ENCODE measurements at places on chromosomes 6 and 20. TPM values are rescaled to one million over a fixed set of nuclear protein-coding genes. Genes with fewer than 3 reads are reported as not detected.

DNA sequence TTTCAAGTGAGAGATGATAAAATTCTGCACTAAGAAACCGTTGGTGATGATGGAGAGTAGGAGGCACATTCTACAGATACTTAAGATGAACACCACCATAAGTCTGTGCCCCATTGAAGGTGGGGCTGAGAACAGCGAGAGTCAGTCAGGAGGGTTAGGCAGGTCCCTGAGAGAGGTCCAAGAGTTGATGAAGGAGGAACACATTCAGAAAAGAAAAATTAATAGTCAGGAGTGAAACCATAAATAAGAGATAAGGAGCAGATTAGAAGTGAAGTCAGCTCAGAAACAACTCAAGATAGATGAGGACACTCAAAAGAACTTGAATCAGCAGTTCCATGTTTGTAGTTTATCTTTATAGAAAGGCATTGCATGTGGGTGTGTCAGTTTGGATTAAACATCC, 727.2 kb upstream of the MARCKS start:
- no peak for DNase-seq
- H3K27me3 ChIP-seq: no peaks in the 10 kb centered on the region
- peaks cover 11% of the 10 kb centered on the region for H3K4me1 ChIP-seq
- H3K4me3 ChIP-seq: no peak overlapping the region
- H3K36me3 ChIP-seq: no peaks in the 10 kb centered on the region
- no peak overlapping the region for H3K27ac ChIP-seq

The BTN1A1 gene
- not detected for total RNA-seq

The GMPR gene
- 62.1 TPM for total RNA-seq

GRCh38 chr20:843912-844311, 10.4 kb downstream of the FAM110A start:
- DNase-seq: no peak
- no peaks in the 10 kb centered on the region for H3K36me3 ChIP-seq
- no peaks in the 10 kb centered on the region for H3K27me3 ChIP-seq
- H3K4me1 ChIP-seq: peaks cover 26% of the 10 kb centered on the region
- no peak overlapping the region for H3K4me3 ChIP-seq

The KCNQ5 gene
- total RNA-seq: 8.5 TPM

DNA sequence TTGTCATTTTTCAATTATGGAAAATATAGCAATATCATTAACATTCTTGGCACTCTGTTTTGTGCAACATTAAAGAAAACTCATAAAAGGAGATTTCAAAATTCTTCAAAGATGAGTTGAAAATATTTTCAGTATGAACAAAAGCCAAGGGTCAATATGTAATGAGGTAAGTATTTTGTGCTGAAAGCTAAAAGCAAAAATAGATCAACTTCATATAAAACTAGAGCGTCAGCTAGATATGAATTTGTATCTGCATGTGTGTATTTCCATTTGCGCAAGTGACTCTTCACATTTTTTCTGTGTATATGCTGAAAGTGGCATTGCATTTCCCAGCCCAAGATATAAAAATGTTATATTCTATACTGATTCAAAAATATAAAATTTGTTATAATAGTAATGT, 492.1 kb upstream of the EYS start:
- no peaks in the 10 kb centered on the region for H3K4me1 ChIP-seq
- DNase-seq: no peak

The DCBLD1 gene
- 6.4 TPM for total RNA-seq

DNA sequence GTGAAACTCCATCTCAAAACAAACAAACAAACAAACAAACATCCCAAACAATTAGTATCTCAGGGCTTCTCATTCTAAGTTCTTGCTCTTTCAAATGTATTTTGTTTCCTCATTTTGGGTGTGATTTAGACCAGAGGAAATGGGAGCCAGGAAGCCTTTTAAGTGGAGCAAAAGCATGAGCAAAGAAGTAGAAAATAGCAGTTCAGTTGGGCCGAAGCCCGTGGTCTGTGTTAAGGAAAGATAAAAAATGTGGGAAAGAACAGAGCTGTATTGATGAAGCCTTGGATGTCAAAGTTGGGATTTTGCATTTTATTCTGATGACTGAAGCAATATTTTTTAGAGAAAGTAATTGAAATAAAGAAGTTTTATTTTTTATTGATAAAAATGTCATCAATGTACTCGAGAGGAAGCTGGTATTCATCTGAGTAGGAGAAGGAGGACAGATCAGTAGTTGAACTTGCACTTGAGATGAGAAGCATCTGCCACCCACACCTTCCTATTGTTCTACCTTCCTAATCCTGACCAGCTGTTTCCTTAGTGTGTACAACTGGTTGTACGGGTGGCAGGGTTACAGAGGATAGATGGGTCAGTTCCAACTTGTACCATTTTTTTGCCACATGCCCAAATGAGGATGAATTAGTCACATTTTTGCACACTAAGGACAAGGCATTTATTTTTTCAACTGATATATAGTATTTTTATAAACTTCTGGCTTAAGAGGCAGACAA, 56.1 kb downstream of the KIAA0408 start:
- no peak overlapping the region for H3K4me3 ChIP-seq
- no peak for DNase-seq
- no peaks in the 10 kb centered on the region for H3K4me1 ChIP-seq
- no peak overlapping the region for H3K27ac ChIP-seq
- H3K36me3 ChIP-seq: no peaks in the 10 kb centered on the region
- no peaks in the 10 kb centered on the region for H3K27me3 ChIP-seq

DNA sequence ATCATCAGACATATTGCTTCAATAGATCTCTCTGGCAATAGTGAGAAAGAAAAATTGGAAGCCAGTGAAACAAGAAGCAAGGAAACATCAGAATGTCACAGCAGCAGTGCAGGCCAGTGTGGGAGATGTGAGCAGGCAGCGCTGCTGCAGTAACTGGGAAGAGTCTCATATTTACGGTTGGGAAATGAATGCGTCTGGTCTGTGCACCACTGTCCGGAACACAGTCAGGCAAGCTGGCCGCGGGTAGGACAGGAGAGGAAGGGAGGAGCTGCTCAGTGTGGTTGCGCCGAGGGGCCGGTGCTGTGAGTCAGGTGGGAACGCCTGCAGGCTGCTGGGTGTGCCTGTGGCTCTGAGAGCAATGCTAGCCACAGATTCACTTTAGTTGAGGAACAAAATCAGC, 6.4 kb upstream of the PSMG4 start:
- H3K4me3 ChIP-seq: no peak overlapping the region
- no peak for DNase-seq
- H3K27ac ChIP-seq: no peak overlapping the region
- H3K4me1 ChIP-seq: no peaks in the 10 kb centered on the region

DNA sequence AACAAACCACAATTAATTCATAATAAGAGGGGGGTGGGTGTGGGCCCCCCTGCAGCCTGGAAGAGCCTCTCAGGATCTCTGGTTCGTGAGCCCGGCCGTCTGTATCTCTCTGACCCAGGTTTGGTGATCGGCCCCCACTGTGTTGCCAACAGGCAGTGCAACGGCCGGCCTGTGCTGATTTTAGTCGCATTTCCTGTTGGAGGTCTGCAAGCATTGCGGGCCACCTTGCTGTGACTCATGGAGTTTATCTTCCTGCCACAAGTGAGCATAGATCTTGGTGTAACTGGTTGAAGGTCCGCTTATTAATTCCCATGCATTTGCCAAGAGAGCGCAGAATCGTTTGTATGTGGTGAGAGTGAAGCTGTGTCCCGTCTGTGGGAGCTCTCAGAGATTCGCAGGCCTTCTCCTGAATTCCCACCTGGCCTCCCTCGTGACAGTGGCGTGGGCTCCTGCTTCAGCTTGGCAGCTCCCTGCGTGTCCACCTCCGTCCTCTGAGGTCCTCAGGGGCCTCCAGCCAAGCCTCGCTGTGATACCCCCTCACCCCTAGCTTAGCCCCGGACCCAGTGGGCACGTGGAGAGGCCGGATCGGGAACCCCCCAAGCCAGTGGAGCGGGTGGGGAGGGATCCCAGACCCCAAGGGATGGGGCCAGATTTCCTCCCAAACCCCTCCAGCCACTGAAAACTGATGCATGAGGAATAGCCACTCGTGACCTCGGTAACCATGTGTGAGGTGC, 269.8 kb downstream of the CDH4 start:
- no peak overlapping the region for H3K27ac ChIP-seq
- H3K4me1 ChIP-seq: no peaks in the 10 kb centered on the region
- no peaks in the 10 kb centered on the region for H3K27me3 ChIP-seq
- H3K4me3 ChIP-seq: no peak overlapping the region

DNA sequence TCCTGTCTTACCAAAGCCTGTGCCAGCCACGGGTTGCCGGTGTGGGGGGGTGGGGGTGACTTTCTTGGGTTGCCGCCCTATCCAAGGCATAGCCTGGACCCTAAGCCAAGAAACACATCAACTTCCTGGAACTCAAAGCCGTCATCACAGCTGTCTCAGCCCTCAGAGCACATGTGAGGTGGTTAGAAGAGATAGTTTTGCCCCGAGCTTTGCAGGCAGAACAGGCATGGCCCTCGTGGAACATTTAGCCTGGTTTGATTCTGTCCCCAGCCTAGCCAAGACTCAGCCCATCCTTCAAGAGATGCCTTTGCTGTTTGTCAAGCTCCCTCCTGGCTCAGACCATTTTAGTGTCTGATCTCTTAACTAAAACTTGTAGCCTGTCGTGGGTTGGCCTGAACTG, 64.9 kb downstream of the RREB1 start:
- H3K4me3 ChIP-seq: peak overlapping the region; percentile 4
- H3K27me3 ChIP-seq: no peaks in the 10 kb centered on the region
- no peaks in the 10 kb centered on the region for H3K36me3 ChIP-seq

DNA sequence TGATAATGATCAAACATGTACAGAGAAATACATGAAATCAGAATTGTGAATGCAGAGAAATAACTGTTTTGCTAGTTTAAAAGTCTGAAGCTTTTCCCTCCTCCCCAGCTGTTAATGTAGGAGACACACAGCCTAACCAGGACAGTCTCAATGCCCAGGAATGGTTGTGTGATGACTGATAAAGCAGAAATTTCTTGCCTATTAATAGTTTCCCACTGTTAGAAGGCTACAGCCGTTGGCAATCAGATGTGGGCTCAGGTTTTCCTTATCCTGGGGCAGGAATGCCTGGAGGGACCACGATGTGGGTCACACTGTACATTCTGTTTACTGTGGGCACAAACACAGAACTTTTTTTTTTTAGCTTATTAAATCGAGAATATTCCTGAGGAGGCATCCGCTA, 1.9 kb downstream of the PPP1R3D start:
- peak overlapping the region; percentile 85 for H3K4me3 ChIP-seq
- H3K27me3 ChIP-seq: no peaks in the 10 kb centered on the region
- DNase-seq: no peak
- peaks cover 27% of the 10 kb centered on the region for H3K4me1 ChIP-seq
- no peak overlapping the region for H3K27ac ChIP-seq

DNA sequence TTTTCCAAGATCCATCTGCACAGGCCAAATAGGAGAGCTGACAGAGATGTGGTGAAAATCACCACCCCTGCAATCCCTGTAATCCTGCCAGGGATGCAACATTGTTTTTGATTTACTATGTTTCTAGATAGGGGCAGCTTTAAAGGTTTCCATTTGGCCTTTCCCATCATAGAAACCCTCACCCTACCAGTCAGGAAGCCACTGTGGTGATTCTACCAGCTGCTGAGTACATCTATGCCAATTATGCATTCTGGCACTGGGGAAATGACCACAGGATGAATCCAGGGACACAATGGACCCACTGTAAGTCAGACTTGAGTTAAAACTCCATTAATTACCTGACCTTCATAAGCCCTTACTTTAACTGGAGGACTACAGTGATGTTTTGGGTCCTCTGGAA, 130.4 kb downstream of the TNFRSF21 start:
- H3K27ac ChIP-seq: no peak overlapping the region
- no peaks in the 10 kb centered on the region for H3K4me1 ChIP-seq
- no peak for DNase-seq
- H3K36me3 ChIP-seq: no peaks in the 10 kb centered on the region
- H3K4me3 ChIP-seq: no peak overlapping the region

The KHDC1L gene
- total RNA-seq: not detected

- H3K4me3 ChIP-seq: no peak overlapping the region
- H3K27me3 ChIP-seq: no peaks in the 10 kb centered on the region
- no peaks in the 10 kb centered on the region for H3K4me1 ChIP-seq
- no peaks in the 10 kb centered on the region for H3K36me3 ChIP-seq
Observed at GRCh38 chr6:43159599-43159998, 11.5 kb upstream of the SRF start.

- H3K27ac ChIP-seq: no peak overlapping the region
- H3K27me3 ChIP-seq: no peaks in the 10 kb centered on the region
- no peak overlapping the region for H3K4me3 ChIP-seq
- peaks cover 18% of the 10 kb centered on the region for H3K4me1 ChIP-seq
- H3K36me3 ChIP-seq: no peaks in the 10 kb centered on the region
Observed at GRCh38 chr6:149387779-149388512, 12.1 kb upstream of the SUMO4 start.

- DNase-seq: no peak
- H3K36me3 ChIP-seq: no peaks in the 10 kb centered on the region
- peak within 1 kb of the TSS; percentile 71 for H3K27ac ChIP-seq
- H3K27me3 ChIP-seq: no peaks in the 10 kb centered on the region
Observed at GRCh38 chr6:83511901-83512681, at the start of gene PRSS35. PRSS35 (plus strand) TSS chr6:83512534; CDS start chr6:83523442, 10,908 bp downstream.

DNA sequence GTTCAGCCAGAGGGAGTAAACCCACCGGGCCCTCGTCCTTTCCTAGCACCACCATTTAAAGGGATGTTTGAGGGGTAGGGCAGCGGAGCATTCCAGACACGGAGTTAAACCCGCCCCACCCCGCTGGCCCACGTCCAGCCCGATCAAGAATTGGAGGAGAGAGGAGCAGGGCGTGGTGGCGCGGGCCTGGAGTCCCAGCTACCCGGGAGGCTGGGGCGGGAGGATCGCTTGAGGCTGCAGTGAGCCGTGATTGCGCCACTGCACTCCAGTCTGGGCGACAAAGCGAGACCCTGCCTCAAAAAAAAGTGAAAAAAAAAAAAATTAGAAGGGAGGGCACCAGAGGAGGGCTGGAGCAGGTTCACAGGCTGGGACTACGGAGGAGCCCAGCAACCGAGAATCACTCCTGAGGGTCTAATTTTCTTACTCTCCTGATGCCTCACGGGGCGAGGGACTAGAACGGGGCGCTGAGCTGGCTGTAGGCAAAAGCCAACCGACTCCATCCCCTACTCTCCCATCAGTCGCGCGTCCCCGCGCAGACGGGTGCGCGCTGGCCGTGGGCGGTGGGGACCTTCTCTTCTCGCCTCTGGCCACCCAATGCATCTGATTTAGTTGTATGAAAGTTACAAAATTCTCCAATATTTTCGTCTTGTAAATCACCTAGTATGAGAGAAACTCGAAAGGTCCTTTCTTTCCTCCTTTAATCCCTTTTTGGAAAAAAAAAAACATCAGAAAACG, 6.1 kb upstream of the HSPA1B start:
- H3K27ac ChIP-seq: peak overlapping the region; percentile 98
- peak overlapping the region; percentile 72 for H3K4me3 ChIP-seq
- peaks cover 66% of the 10 kb centered on the region for H3K4me1 ChIP-seq
- no peak for DNase-seq

DNA sequence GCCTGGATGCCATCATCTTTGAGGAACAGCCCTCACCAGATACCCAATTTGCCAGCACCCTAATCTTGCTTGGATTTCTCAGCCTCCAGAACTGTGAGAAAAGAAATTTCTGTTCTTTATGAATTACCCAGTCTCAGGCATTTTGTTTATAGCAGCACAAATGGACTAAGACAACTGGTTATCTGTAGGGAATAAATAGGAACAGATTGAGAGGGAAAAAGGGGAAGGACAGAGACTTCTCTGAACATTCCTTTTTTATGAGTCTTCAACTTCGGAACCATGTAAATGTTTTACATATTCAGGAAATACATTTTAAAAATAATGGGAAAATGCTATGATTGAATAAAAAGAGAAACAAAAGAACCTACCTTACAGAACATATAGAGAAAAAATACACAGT, 20.9 kb downstream of the KCTD20 start:
- H3K36me3 ChIP-seq: peaks cover 3% of the 10 kb centered on the region
- H3K27ac ChIP-seq: no peak overlapping the region
- DNase-seq: no peak
- peaks cover 3% of the 10 kb centered on the region for H3K4me1 ChIP-seq
